PC-9 (cell line): ENCODE measurements at places on chromosomes 12 and 14.
A peak's percentile ranks its signal among the peaks of the same experiment; 100 is the strongest.

- no peak for DNase-seq
Observed at GRCh38 chr14:100314724-100315123, 8.4 kb upstream of the SLC25A47 start.

- no peak for DNase-seq
Observed at GRCh38 chr14:41773536-41774279, 167.0 kb downstream of the LRFN5 start.

- no peak for DNase-seq
Observed at GRCh38 chr12:95134085-95134484, 60.7 kb upstream of the NR2C1 start.

DNA sequence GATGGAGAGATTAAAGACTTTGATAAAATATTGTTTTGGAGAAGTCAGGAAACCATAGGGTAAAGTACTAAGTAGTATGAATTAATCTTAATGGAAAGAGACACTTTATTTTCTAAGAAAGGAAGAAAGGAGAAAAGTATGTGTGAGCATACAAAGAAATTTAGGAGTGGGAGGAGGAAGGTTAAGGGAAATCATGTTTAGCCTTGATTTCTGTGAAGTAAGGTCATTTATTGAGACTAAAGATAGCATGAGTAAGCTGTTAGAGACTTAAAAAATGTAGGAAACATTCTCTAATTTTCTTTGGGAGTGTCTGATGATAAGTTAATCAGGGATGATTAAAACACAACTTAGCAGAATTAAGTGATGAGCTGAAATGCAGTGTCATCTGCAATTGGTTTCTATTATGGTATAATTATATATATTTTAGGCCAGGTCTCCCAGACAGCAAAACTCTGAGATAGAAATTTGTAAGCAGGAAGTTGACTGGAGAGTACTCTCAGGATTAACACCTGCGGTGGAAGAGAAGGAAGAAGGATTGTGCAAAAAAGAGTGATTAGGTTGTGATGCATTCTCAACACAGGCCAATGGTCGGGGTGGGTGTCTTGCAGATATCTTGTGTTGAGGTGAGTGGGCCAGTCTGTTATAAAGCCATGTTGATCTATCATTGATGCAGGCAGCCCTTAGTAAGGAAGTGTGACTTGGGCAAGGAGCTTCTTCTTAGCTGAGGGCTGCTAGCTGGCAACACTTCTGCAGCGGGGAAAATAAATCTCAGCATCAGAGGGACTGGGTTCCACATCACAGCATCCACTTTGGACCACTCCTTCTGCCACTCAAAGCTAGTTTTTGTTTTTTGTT lies 256.2 kb downstream of the AEBP2 start:
- no peak for DNase-seq

- DNase-seq = no peak
Observed at GRCh38 chr12:25249931-25250738, 594 bp downstream of the KRAS start.

- no peak for DNase-seq
Observed at GRCh38 chr14:104352493-104353220, 214.3 kb downstream of the KIF26A start.

GRCh38 chr12:124927201-124928094 lies 13.0 kb upstream of the UBC start:
- DNase-seq = peak; percentile 81

GRCh38 chr12:46556819-46557524 lies 184.4 kb upstream of the SLC38A2 start:
- DNase-seq = peak; percentile 86

DNA sequence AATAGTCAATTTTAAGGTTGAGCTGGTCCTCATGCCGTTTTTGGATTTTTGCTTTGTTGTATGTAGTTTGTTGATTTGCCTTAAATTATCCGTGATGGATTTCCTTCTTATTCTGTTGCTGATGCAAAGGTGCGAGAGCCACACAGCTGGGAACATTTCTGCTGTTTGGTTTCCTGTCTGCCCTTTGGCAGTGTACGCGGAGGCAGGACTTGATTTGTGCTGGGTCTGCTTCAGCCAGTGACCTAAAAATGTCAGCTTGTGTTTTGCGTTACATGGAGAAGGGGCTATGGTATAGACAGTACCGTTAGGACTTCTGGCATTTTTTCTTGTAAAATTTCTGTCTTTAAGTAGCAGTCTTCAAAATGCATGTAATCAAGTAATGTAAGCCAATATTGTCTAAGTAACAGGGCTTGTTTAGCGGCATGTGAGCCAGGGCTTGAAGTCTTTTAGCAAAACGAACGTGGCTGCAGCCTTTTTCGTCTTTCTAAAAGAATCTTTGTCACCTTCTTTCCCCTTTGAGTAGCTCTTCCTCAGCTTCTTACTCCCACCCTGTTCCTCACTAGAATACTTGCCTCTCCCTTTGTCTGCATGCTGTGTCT lies 18.2 kb upstream of the RD3L start:
- no peak for DNase-seq

DNA sequence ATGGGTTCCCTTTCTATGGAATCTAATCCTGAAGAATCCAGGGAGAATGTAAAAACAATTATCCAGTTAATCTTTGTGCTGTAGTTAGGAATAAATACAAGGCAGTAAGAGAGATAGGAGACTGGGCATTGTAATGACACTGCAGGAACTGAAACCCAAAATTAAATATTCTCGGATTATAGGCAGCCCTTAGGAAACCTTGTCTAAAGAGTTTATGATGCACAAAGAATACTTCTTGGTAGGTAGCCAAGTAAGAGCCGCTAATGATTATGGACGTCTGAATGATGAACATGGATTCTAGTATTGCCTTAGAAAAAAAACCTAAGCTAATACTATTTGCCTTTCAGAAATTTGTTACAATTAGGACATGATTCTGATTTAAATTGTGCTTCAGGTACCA lies 165.4 kb upstream of the LRIG3 start:
- no peak for DNase-seq

DNA sequence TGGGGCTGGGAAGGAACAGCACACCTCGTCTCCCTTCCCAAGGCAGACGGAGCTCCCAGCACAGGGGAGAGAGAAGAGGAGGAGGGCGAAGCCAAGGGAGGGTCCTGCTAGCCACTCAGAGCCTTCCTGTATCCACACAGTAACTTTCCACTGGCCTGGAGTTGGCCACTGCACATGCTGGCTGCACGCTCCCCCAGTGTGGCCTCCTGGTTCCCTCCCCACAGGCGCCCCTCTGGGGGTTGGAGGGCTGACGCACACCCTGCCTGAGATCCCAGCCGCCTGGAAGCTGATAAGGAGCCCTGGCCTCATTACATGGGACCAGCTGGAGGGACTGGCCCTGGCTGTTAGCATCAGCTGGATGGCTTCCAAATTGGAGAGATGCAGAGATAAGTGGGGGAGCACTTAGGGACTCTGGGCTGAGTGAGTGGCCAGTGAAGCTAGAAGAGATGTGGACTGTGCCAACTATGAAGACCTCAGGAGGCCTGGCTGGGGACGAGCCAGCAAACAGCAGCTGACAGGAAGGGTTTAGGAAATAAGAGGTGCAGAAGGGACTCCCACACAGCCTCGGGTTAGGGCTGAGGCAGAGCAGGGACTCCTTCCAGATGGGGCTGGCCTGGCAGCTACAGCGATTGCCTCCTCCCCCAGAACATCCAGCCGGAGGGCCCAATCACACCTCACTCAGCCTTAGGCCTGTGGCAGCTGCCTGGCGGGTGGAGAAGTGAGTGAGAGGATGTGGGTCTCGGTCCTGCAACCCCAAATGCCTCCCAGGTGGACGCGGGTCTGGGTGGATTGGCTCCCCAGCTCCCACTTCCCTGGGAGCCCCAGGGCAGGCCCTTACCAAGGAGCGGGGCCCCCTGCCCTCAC lies 26.3 kb upstream of the BCDIN3D start:
- peak; percentile 92 for DNase-seq

DNA sequence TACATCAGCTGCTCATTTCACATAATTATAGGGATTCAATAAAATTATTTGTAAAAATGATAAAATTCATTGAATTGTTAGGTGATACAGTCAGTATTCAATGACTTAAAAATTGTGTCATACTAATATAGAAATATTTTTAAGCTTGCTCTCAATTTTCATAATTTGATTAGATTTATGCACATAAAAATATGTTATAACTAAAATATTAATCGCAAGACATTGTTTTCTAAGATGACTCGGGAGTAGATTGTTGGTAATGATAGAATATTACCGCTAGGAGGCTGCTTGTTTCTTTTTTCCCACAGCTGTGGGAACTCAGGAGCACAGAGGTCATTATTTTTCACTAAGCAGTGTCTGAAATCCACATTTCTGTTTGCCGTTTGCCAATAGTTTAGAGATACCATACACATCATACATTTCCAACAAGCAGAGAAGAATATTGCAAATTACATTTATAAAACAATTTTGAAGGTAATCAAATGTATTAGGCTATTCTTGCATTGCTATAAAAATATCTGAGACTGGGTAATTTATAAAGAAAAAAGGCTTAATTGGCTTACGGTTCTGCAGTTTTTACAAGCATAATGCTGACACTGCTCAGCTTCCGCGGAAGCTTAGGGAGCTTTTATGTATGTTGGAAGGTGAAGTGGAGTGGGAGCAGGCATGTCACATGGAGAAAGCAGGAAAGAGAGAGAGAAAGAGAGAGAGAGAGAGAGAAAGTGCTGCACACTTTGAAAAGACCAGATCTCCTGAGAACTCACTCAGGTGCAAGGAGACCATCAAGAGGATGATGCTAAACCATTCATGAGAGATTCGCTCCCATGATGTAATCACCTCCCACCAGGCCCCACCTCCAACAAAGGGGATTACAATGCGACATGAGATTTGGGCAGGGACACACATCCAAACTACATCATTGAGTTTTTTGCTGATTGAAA lies 9.2 kb downstream of the CD69 start:
- no peak for DNase-seq

DNA sequence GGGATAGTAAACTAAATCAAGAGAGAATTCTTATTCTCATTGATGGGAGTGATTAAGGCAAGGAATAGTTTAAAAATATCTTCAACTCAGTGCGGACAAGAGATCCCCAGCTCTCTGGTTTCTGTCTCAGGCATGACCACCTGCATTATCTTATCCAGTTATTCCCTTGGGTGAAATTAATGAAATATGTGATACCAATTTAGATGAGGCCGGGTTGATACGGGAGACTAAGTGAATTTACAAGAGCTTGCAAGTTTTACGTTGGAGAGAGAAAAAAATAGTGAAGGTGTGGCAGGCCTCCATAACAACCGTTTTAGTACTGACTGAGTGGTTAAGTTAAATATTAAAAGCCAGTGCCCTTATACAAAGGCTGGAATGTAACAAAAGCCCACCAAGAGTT lies 61.1 kb upstream of the PLBD1 start:
- no peak for DNase-seq

DNA sequence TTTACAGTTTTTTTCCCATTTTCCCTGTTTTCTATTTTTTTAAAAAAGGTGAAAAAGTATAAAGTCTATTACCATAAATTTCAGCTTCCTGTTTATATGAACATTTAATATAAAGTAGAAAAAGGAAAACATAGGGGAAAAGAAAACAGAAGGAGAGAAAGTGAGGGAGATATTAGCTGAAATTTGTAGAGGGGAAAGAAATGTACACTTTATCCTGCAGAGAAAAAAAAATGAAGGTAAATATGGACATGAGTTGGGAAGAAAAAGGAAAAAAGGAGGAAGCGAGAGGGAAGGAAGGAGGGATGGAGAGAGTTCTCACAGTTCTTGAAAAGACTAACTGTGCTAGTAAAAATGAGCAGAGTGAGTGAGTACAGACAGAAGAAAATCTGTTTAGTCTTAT lies 91.6 kb upstream of the BTG1 start:
- no peak for DNase-seq
